ENCODE measurements at places on chromosomes 2 and 18.

- DNase-seq: no peak
These were observed 385.4 kb downstream of the SOX11 start for GRCh38 chr2:6077585-6077984.

GRCh38 chr2:235141411-235142128, 189.8 kb downstream of the SH3BP4 start:
- DNase-seq: no peak

- no peak for DNase-seq
These were observed 56.5 kb downstream of the TET3 start for GRCh38 chr2:74041182-74041581.

DNA sequence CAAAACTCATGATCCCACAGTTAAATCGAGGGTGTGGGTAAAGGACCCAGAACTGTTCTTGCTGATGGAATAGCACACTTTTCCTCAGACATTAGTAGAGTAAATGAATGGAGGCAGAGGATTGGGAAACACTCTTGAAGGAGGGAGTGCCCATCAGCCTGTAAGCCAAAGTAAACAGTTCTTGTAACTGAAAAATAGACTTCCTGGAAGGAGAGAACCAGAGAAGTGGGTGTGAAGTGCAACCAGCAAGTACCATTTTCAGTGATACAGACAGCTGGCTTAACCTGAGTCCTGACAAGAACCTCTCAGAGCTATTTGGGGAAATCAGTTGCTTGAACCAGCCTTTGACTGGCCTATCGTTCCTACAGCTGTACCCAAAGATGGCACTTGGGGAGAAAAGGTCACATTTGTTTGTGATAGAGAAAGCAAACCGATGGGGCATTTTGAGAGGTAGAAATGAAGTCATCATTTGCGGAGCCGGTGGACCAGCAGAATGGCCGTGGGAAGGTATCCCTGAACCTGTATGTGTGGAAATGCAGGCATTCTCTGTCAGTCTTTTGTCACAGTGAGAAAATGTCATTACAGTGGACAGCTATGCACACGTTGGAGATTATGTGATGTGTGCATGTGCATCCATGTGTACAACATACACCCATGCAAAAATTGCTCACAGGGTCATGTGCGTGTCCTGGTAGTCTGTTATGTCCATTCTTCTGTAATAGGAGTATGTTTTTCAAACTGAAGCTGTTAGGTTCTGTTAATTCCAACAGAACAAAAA, 17.8 kb downstream of the CRIM1 start:
- no peak for DNase-seq

DNA sequence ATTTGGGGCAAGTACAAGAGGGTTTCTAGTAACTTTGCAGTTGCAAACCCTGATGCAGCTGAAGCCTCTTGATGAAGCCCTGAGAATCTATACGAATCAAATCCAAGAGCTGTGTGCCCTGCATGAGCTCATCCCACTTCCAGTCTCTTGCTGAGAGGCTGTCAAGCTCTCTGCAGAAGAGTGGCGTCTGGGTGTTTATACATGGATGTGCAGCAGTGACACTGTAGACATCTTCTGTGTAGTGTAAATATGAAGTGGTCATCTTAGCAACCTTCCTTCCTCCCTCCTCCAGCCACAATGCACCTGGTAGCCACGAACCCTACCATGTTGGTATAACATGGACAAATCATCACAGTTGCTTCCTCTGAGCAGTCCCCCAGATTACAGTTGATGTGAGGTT, 18.4 kb upstream of the KIAA2012 start:
- no peak for DNase-seq
